Pulmonary artery endothelial cell (primary cell): ENCODE measurements at places on chromosomes 13 and 19. TPM values are rescaled to one million over a fixed set of nuclear protein-coding genes. Genes with fewer than 3 reads are reported as not detected.
A peak's percentile ranks its signal among the peaks of the same experiment; 100 is the strongest.

Gene RFX1
- 1.7 and 2.4 TPM in 2 replicates for total RNA-seq

GRCh38 chr19:3780786-3781304 lies 5.3 kb downstream of the MATK start:
- no peak for DNase-seq

Gene PALM
- total RNA-seq = 14.3 and 23.0 TPM in 2 replicates

DNA sequence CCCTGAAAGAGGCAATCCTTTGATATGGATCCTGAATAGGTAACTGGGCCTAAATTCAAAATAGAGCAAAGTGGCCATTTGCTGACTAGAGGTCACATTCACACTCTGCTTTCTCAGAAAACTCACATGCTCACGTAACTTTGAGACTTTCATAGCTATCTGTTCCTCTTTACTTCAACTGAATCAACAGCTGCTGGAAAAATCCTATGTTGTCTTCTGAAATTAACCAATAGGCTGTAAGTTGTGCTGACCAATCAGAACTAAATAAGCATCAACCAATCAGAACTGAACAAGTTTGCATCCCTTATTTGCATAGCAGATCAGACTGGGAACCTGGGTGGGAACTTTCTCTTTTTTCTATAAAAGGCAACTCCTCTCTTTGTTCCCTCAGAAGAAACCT lies 24.0 kb upstream of the TBC1D4 start:
- no peak for DNase-seq

- DNase-seq = no peak
These were observed 1399.4 kb downstream of the EFNB2 start for GRCh38 chr13:105135852-105136615.

Gene GJB2
- 0.14 TPM in 1 of 2 replicates, not detected in the other for total RNA-seq

DNA sequence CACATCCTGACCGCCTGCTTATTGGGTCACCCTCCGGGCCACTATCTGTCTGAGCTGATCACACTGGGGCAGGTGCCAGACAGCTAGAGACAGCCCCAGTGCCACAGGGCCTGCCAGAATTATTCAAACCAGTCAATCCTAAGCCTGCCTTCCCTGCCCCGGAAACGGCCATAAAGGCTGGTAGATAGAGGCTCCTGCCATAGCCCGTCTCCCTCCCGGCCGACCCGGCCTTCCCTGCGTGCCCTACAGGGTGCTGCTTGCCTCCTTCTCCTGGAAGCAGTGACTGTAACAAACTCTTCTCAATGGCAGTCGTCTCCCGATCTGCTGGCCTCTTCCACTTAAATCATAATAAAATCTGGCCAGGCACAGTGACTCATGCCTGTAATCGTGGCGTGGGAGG lies 158.6 kb upstream of the SOX1 start:
- DNase-seq = no peak

Gene ZIC2
- total RNA-seq = not detected in 2 replicates

- no peak for DNase-seq
These were observed 8.5 kb downstream of the RPL21 start for GRCh38 chr13:27259831-27260230.

DNA sequence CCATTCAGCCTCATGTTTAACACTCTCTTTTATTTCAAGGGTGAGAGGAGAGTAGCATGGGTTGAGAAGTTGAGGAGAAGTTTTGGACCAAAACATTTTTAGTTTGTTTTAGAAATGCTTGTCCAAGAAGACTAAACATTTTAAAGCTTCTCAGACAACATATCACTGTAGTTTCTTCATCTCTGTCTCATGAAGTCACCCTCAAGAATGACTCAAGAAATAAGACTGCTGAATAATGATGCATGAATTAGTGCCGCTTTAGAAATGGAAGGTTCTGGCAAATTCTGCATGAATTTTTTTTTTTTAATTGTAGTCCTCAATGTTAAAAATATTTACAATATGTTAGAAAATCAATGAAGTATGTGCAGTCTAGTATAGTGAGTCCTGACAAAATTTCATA lies 422.7 kb upstream of the ARGLU1 start:
- no peak for DNase-seq

- peak; percentile 26 for DNase-seq
These were observed 24.5 kb upstream of the LPAR6 start for GRCh38 chr13:48437371-48437770.

DNA sequence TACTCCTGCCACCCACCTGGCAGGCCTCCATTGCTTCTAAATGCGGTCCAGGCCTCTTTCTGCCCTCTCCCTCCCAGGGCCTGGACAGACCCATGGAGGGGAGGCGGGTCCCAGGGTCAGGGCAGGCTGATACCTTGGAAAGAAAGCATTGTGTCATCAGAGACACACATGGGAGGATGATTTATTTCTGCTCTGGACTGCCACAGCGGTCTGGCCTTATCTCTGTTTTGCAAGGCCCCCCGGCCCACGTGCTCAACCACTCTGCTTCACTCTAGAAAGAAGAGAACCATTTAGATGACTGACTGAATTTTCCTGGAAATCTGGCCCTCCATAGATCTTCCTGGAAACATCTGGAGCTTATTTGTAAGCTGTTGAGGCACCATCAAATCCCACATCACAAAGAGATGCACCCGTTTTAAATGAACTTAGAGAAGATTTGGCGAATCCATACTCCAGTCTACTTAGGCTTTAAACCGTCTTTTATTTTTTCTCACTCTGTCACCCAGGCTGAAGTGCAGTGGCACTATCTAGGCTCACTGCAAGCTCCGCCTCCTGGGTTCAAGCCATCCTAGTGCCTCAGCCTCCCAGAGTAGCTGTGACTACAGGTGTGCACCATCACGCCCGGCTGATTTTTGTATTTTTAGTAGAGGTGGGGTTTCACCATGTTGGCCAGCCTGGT lies 48.3 kb upstream of the URI1 start:
- no peak for DNase-seq

- DNase-seq = no peak
These were observed 37.5 kb downstream of the N4BP2L2 start for GRCh38 chr13:32501064-32501463.

Gene SLITRK6
- total RNA-seq = not detected in 2 replicates

DNA sequence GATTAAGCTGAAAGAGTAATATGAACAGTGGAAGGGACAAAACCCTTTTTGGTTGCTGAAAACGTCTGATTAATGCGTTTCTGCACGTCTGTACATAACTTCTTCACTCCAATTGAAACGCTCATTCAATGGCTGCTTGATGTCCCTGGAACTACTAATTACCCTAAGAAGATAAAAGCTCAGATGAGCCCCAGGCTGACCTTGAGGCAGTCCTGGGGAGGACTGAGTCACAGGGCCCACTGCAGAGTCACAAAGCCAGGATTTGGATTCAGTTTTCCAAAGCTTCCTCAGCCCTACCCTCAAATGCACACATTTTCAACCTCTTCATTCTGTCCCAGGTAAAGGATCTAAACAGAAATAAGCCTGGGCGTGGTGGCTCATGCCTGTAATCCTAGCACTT lies 75.0 kb upstream of the FLT1 start:
- DNase-seq = no peak

Gene SIGLEC7
- not detected in 2 replicates for total RNA-seq

Gene EXOC3L2
- total RNA-seq = 0.63 and 1.6 TPM in 2 replicates

- DNase-seq = no peak
These were observed 21.6 kb downstream of the FXYD5 start for GRCh38 chr19:35176181-35176570.

DNA sequence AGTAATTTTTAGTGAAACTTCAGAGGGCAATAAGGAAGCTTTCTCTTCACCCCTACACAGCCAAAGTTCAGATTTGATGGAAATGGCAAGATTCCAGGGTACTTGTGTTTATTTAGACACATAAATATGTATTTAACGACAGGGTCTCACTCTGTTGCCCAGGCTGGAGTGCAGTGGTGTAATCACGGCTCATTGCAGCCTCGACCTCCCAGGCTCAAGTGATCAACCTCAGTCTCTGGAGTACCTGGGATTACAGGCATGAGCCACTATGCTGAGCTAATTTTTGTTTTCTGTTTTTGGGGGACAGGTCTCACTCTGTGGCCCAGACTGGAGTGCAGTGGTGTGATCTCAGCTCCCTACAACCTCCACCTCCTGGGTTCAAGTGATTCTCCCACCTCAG lies 2.0 kb upstream of the SYCE2 start:
- DNase-seq = no peak

Gene BICRA
- 4.2 and 5.4 TPM in 2 replicates for total RNA-seq

- no peak for DNase-seq
These were observed 12.4 kb downstream of the PRR36 start for GRCh38 chr19:7861619-7862412.

GRCh38 chr13:113258321-113259054 lies 38.6 kb upstream of the LAMP1 start:
- DNase-seq = no peak

Gene GPR42
- total RNA-seq = not detected in 2 replicates

GRCh38 chr13:20073775-20074174 lies 87.1 kb downstream of the GJA3 start:
- DNase-seq = no peak

DNA sequence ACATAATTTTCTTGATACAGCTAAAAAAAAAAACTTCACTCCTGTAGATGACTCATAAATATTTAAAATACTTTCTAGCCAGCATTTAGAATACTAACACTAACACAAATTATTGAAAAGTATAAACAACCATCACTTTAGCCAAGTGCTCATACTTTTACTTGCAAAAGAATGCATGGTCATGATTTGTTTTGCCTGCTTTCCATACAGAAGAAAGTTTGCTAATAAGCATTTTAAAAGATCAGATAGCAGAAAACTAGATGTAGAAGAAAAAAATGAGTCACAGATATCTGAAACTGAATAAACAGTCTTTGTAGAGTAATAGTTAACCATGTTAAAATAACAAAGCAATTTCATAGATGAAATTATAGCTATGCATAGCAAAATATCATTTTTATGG lies 2280.4 kb upstream of the PCDH20 start:
- no peak for DNase-seq

- no peak for DNase-seq
These were observed 86.5 kb downstream of the TNFSF11 start for GRCh38 chr13:42660333-42660965.

Gene ZNF585A
- total RNA-seq = 6.9 and 11.7 TPM in 2 replicates

DNA sequence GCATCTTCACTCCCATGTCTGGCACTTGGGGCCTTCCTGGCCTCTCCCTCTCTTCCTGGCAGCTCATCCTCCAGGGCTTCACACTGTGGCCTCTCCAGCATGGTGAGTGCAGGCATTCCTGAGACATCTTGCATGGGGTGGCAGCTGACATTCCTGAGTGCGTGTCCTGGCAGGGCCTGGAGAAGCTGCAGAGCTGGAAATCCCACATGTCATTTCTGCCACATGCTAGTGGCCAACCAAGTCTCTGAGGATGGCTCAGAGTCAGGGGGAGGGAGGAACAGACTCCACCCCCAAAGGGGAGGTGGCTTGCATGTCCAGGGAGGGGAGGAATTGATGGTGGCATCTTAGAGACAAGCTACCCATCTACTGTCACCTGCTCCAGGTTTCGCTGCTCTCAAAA lies 41.6 kb upstream of the AMER2 start:
- DNase-seq = no peak

Gene LAIR1
- not detected in 2 replicates for total RNA-seq

Gene CTXN1
- total RNA-seq = 3.1 and 8.2 TPM in 2 replicates
